ENCODE measurements at places on chromosomes 13 and 19.

- no peak for DNase-seq
Observed at GRCh38 chr13:91238036-91238435, 109.5 kb upstream of the MIR17HG start.

GRCh38 chr19:8304841-8305621 is 3.1 kb downstream of the CD320 start:
- peak; percentile 50 for DNase-seq

DNA sequence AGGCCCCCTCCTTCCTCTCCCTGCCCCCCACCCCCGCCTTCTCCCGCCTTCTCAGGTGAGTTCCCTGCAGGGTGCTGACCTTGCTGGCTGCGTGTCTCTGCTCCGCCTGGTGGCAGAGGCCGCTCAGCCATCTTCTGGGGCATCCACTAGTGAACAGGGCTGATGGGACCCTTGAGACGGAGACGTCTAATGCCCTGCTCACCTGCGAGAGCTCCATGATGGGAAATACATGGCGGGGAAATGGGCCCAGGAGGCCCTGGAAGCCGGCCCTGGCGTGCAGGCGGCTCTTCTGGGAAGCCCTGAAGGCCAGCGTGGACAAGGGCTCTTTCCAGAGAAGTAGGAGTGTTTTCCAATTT is 15.2 kb upstream of the F7 start:
- no peak for DNase-seq

GRCh38 chr19:51799034-51799773 is 4.2 kb downstream of the FPR3 start:
- DNase-seq = no peak

- no peak for DNase-seq
Observed at GRCh38 chr13:36343766-36344165, 2.4 kb downstream of the SPART start.

DNA sequence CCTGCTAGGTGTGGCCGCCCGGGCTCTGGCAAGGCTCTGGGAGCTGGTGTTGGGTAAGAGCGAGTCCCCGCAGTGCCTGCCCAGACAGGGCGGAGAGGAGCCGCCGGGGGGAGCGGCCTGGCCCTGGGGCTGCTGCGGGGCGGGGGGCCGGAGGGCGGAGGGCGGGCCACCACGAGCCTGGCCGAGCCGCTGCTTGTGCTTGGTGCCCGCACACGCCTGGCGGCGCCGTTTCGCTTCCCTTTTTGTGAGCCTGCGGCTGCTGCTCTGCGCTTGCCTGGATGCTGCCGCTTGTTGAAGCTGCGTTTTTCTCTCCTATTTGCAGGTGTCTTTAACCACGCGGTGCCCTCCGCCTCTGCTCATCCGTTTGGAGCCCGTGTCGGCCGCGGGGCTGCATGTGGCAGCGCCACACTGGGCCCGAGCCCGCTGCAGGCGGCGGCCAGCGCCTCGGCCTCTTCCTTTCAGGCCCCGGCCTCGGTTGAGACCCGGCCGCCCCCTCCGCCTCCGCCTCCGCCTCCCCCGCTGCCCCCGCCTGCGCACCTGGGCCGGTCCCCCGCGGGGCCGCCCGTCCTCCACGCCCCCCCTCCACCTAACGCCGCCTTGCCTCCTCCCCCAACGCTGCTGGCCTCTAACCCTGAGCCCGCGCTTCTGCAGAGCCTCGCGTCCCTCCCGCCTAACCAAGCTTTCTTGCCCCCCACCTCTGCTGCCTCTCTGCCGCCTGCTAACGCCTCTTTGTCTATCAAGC is 8.5 kb downstream of the PLEKHJ1 start:
- DNase-seq = no peak

DNA sequence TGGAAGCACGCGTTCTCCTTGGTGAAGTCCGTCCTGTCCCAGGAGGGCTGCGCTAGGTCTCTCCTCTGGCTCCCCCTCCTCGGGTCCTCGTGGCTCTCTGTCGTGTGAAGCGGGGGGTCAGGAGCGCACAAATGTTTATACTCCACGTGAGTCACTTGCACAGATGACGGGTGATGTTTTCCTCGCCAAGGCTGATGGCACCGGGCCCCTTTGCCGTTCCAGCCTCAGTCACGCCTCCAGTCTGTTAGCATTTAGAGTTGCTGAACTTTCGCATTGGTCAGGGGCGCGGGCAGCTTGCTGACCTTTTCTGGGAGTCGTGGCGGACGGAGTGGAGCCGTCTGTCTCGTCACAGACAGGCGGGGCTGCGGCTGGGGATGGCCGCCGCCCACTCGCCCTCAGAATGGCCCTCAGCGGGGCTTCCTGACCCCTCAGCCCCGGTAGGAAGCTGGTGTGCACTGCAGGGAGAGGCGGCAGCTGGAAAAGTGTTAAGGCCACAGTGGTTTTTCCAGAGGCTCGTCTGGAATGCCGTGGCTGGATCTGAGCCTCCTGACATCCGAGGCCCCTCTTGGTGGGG is 13.7 kb downstream of the KLHL26 start:
- no peak for DNase-seq

DNA sequence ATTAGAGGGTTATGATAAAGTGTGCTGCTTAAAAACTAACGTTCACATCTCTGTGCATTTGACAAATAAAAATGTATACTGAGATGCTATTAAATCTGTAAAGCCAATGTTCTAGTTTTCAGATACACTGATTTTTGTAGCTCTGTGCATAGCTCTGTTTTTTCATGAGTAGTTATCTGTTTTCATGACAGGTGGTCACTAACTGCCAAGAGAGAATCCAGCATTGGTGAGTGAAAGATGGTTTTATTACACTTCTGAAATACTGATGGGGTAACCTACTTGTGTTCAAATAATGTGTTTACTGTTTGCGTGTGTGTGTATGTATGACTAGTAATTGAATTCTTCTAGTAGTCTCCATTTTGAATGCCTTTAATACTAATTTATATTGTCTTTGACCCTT is 29.0 kb downstream of the URI1 start:
- DNase-seq = no peak

- DNase-seq = no peak
Observed at GRCh38 chr13:60407095-60407494, 10.1 kb downstream of the TDRD3 start.

GRCh38 chr19:5691822-5692722 is 2.0 kb downstream of the RPL36 start:
- DNase-seq = no peak

DNA sequence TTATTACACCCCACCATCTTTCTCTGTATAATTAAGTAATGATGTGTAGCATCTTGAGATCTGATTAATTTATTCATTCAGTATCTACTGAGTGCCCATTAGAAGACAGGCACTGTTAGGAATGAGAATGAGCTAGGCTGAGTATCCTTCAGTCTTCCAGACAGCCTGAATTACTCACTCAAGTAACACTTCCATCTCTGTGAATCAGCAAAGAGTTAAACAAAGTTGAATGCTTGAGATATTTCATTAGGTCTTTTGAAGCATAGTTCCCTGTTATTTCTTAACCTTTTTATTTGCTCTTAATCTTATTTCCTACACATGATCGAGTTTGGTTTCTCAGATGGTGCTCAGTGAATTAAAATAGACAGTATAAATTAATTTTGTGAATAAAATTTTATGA is 413.7 kb downstream of the DCT start:
- DNase-seq = no peak

- DNase-seq = no peak
Observed at GRCh38 chr13:59748046-59748445, 415.7 kb downstream of the DIAPH3 start.

DNA sequence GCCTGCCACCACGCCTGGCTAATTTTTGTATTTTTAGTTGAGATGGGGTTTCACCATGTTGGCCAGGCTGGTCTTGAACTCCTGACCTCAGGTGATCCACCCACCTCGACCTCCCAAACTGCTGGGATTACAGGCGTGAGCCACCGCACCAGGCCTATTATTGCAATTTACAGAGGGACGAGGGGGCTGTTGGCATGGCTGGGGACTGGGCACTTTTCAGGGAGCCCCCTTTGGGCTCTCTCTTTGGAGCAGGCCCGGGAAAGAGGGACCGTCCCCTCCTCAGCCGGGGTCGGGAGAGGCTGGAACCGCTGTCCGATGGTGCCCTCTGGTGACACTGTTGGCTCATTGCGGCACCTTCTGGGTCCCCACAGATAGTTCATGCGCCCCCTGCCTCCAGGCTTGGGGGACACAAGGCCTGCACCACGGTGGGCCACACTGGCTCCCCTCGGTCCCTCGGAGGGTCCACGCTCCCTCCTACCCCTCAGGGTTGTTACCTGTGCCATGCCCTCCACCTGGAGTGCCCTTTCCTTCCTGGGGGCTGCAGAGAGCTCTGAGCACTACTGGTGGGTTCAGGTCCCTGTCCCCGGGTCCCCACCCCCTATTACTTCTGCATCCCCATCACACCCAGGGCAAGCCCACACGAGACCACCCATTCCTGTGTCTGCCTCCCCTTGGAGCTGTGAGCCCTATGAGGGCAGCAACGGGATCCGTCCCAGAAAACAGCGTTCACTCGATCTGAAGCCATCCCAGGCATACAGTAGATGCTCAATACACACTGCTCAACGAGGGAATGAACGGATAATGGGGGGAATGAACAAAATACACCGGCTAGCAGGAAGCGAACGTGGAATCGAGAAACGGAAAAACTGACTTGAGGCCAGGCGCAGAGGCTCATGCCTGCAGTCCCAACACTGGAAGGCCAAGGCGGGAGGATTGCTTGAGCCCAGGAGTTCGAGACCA is 12.5 kb downstream of the FEM1A start:
- peak; percentile 91 for DNase-seq

DNA sequence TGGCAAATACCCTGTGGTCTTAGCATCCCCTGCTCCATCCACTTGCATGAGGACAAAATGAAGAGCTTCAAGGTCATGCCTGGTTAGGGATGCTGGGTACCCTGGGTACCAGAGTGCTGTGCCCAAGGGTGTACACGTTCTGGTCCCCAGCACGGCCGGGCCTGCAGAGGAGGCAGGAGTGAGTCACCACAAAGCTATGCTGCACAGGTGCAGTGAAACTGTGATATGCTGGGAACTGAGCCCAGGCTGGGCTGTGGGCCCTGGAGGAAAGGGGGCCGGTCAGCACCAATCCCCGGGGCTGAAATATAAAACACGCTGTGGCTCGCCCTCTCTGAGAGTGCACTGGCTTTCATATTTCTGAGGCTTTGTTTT is 95.1 kb downstream of the TSHZ3 start:
- DNase-seq = no peak

GRCh38 chr19:2151339-2152229 is at the start of gene AP3D1:
AP3D1 (minus strand) TSS chr19:2151566; CDS start chr19:2151334, 232 bp downstream.
- DNase-seq = peak; percentile 99

- DNase-seq = peak; percentile 55
Observed at GRCh38 chr13:31431722-31432137, 232.0 kb downstream of the B3GLCT start.

DNA sequence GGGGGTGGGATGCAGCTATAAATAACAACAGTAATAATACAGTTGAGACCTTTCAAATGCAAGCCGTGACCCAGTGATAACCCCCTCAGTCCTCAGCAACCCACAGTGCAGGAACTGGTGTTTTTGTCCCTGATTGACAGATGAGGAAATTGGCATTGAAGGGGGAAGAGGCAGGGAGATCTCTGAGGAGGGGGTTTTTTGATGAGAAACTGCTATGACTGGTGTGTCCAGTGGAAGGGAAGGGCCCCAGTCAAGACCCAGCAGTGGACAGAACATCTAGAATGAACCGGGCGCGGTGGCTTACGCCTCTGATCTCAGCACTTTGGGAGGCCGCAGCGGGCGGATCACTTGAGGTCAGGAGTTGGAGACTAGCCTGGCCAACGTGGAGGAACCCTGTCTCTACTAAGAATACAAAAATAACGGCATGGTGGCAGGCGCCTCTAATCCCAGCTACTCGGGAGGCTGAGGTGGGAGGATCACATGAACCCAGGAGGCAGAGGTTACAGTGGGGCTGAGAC is 1.9 kb downstream of the MAP1S start:
- no peak for DNase-seq

DNA sequence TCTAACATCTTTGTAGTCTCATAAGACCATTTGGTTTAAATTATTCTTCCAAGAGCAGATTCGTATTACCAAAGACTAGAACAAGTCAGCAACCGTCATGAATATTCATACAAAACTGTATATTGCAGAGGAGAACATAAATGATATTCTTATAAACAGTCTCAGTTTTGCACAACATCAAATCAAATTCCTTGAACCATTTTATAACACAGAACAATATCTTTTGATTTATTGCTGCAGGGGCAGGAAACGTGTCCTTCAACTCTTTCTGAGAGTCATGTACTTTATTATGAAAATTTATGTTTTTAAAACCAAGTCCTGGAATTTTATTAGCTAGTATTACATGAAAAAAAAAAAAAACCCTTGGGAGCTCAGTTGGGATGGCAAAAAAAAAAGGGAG is 26.2 kb downstream of the SIGLECL1 start:
- DNase-seq = no peak

DNA sequence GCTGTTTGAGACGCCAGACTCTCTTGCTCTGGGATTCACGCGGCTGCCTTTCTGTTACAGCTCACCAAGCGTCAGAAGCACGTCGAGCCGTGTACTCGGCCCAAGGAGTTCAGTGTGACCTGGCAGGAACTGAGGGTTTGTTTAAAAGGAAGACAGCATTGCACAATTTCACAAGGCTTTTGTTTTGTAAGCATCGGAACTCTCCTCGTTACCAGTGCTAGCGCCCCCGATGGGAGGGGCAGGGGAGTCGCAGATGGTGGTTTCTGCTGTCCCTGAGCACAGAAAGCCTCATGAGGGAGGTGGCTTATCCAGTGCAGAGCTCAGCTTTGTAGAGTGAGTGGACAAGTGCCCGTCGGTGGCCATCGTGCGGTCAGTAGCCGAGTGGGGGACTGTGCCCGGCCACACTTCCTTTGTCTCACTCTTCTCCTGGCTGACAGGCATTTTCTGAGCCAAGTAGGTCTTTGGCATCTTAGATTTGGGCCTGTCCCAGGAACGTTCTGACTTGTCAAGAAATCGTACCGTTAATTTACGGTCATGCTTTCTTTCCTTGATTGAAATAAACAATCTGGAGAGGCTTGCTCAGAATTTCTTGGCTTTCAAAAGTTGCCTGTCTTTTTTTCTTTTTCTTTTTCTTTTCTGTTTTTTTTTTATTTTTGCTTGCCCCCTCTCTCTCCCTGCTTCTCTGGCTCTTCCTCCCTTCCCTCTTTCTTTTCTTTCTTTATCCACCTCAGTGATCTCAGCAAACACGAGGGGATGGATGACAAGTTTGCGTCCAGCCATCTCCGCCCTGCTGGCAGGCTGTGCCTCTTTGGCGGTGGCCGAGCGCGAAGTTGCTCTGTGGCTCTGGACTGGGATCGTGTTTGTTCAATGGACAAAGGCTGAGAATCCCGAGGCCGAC is 7.7 kb downstream of the KDM4B start:
- no peak for DNase-seq

- no peak for DNase-seq
Observed at GRCh38 chr13:66659701-66660467, 570.3 kb downstream of the PCDH9 start.

- no peak for DNase-seq
Observed at GRCh38 chr13:37617173-37617572, 18.6 kb upstream of the POSTN start.

- DNase-seq = no peak
Observed at GRCh38 chr13:40026174-40026585, 370.7 kb downstream of the COG6 start.

GRCh38 chr13:32917504-32917903 is 98.7 kb upstream of the KL start:
- DNase-seq = no peak

- no peak for DNase-seq
Observed at GRCh38 chr19:4707956-4708650, 15.5 kb downstream of the DPP9 start.

All from neural crest cell (in vitro differentiated cells).